ENCODE measurements at places on chromosomes 11 and 22.
A peak's percentile ranks its signal among the peaks of the same experiment; 100 is the strongest.

DNA sequence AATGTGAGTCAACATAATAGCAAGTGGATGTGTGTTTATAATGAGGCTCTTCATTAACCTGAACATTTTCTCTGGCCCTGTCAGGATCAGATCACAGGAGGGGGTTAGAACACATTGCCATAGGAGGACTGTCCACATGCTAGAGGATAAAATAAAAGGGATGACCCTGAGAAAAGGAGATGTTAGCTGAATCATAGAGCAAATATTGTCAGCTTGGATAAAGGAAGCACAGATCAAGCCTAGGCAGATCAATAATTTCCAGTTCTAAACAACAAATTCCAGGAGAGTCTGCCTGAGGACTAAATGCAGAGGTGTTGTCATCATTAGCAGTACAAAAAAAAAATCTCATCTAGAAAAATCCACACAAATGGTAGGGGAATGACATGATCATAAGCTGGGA is 337.9 kb downstream of the LRRC4C start:
- DNase-seq, result no peak

- DNase-seq, result no peak
These were observed 136.8 kb downstream of the KIF18A start for GRCh38 chr11:27971171-27971570.

DNA sequence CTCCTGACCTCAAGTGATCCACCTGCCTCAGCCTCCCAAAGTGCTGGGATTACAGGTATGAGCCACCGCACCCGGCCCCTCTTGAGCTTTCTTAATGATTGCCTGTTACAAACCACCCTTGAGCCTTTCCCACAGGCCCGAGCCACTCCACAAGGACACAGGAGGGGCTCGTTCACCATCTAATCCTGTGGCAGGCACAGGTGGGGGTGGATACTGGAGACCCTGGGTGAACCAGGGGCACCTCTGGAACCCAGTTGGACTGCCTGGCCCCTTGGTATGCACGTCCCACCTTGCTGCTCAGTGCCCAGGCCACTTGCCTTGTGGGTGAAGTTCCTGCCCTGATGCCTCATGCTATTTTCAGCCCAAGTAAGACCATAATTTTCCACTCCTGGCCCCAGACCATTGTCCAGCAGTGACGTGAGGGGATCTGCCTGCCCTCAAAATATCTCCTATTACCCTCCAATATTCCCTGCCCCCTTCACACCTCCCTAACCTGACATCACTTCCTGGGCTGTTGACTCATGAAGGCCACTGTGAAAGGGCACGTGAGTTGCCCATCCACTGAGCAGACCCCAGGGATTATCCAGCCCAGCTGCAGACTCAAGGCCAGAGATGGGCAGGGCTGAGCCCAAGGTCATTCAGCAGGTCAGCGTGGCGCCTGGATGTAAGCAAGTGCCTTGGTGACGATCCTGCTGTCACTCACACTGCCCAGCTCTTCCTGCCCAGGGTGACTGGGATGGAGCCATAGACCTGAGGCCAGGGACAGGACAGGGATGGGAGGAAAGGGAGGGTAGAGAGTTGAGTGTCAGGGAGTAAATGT is 19.6 kb downstream of the P2RY2 start:
- DNase-seq, result no peak

DNA sequence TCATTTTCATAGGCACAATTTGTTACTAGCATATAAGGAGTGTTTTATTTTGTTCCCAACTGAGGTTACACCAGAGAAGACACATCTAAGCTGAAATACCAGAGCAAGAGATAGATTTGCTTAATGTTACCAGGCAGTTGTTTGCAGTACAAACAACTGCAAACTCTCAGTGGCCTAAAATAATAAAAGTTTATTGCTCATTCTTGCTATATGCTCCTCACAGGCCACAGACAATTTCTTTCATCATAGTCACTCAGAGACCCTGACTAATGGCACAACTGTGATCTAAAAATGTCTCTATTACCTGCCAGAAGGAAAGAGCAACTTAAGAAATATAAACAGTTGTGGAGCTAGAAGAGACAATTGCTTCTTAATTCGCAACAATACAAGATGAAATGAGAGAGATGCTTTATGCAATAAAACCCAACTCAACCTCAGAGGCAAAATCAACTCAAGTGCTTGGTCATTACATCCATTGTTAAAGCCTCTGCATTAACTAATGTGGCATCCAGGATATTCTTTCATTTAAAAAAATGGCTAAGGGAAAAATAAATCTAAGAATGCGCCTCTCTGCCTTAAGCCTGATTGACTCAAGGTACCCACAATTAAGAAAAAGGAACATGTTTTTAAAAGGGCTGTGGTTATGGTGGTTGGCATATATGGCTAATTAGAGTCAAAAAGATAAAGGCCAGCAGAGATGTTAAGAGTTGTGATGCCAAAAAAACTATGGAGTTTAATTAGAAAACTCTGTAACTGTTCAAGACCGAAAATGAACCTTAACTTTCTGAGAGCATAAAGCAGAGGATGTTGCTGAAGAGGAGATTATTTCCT is 103.7 kb downstream of the CD44 start:
- DNase-seq, result no peak

DNA sequence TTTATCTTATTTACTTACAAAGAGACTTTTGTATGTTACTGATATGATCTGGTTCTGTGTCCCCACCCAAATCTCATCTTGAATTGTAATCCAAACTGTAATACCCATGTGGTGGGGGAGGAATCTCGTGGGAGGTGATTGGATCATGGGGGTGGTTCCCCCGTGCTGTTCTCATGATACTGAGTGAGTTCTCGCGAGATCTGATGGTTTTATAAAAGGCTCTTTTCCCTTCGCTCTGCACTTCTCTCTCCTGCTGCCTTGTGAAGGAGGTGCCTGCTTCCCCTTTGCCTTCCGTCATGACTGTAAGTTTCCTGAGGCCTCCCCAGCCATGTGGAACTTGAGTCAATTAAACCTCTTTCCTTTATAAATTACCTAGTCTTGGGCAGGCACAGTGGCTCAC is 42.4 kb upstream of the WNT7B start:
- no peak for DNase-seq

DNA sequence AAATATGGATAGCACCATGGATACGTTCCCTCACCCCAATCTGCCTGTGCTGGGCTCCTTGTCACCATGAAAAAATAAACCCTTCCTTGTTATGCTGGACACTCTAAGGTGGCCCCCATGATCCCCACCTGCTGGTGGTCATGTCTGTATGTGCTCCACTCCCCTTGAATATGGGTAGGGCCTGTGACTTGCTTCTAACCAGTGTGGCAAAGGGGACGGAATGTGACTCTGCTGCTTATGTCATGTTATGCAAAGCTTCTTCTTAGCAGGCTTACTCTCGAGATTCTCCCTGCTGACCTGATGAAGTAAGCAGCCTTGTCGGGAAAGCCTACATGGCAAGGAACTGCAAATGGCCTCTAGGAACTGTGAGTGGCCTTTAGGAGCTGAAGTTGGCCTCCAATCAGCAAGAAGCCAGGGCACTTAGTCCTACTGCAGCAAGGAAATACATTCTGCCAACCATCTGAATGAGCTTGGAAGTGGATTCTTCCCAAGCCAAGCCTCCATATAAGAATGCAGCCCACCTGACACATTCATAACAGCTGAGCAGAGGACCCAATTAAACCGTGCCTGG is 159.9 kb downstream of the CCDC34 start:
- no peak for DNase-seq

GRCh38 chr11:133197425-133197824 is 334.9 kb downstream of the OPCML start:
- no peak for DNase-seq

GRCh38 chr11:110000031-110000502 is 93.1 kb upstream of the ZC3H12C start:
- no peak for DNase-seq

DNA sequence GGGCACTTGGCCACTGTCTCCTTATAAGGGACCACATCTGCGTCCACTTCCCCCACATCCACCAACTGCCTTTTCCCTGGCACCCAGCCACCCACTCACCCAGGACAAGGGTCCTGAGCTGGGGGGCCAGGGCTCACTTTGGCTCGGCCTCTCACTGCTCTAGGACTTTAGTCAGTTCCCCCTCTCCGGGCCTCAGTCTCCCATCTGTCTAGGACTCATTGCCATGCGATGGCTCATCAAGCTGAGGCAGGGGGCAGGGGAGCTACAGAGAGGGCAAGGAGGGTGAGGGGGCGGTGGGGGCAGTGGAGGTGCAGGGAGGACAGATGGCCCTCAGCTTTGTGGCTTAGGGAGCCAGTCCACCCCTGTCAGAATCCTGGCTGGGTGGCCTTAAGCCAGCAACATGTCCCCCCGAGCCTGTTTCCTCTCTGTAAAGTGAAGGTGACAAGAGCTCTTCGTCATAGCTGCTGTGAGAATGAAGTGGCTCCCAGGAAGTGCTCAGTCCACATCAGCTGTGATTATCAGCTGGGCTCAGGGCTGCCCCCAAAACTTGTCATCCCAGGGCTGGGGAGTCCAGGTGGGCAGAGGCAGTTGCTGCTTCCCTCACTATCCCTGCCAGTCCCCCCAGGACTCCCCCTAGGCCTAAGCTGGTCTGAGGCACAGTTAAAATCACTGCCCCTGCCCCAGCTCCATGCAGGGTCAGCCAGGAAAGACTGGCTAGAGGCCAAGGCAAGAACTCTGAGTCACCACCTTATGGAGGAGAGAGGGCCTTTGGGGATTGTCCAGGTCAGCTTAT is 14.9 kb downstream of the RAC2 start:
- DNase-seq, result no peak

DNA sequence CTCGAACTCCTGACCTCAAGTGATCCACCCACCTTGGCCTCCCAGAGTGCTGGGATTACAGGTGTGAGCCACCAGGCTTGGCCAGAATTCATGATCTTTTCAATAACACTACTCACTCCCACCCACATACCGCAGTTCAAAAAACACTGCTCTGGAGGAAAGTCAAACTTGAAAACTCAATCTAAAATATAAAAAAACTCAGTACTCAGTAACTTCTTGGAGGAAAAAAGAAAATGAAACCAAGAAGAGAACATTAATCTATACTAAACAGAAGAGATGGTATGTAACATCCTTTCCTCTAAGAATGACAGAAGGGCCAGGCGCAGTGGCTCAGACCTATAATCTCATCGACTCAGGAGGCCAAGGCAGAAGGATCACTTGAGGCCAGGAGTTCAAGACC is 58.3 kb downstream of the MRTFA start:
- peak; percentile 12 for DNase-seq

GRCh38 chr11:130834886-130835285 is 81.4 kb downstream of the SNX19 start:
- no peak for DNase-seq

- DNase-seq, result no peak
These were observed 5.7 kb upstream of the APOBEC3A start for GRCh38 chr22:38951734-38952133.

- no peak for DNase-seq
These were observed 74.1 kb downstream of the ADM start for GRCh38 chr11:10379022-10379421.

GRCh38 chr11:74749127-74749964 is 697 bp downstream of the RNF169 start:
- DNase-seq, result peak; percentile 39

DNA sequence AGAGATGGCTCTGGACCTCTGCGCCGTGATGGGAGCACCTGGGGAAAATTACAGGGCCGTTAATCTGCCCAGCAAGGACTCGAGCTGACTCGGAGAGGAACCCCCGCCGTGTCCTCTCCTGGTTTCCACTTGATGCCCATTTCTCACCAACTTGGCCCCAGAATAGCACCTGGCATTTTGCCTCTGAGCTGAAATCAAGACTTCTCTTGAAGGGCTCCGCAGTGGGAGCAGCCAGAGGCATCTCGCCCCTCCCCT is 19.0 kb upstream of the CABP7 start:
- no peak for DNase-seq

GRCh38 chr11:126202646-126203359 is 8.6 kb downstream of the RPUSD4 start:
- DNase-seq, result no peak

DNA sequence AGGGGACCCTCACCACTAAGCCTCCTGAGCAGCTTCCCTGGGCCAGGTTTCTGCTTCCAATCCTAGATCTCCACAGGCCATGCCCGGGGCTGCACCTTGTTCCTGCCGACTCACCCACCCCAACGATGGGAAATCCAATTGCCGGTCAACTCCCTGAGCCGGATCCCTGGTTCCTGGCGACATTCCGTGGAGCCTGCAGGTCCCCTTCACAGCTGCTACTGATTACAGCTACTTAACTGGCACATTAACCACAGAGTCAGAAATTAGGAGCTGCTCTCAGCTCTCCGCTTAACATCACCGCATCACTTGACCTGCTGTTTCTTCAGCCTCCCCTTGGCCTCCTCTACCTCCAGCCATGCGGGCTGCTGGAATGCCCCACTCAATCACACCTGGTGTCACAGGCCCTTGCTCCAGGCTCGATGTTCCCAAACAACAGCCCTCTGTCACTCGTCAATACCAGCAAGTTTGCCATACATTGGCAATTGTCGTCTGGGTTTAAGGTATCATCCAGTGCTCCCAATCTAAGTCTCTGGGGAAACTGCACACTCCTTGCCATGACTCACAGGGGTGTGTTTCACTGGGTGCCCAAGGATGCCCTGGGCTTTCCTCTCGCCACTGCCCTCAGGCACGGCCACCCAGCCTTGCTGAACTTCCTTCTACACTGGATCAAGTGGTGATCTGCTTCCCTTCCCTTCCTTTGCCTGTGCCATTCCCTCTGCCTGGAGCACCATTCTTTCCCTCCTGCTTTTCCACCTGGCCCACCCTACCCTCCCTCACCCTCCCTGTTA is 181.0 kb downstream of the MN1 start:
- no peak for DNase-seq

DNA sequence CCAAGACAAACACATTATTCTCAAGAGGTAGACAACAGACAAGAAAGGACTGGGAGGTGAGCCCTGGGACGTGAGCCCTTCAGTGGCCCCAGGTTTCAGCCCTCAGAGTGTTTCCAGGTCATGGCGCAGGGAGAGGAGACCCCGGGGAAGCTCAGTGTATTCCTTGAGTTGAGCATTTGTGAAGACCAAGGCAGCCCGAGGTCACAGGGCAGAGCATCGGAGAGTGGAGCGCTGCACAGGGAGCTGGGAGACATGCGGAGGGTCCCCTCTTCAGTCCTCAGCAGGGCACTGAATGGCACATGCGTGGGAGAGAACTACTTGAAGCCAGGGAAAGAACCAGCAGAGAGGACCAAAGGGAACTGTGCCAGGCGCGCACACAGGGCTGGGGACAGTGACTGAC is 11.7 kb downstream of the KRTAP5-6 start:
- no peak for DNase-seq

Data from stimulated activated CD4-positive, alpha-beta T cell treated with anti-CD3 and anti-CD28 coated beads, Interleukin-2, amount 100 ng/mL, for 48 hours (primary cell).